ENCODE measurements at places on chromosomes 16 and 17. TPM values are rescaled to one million over a fixed set of nuclear protein-coding genes. Genes with fewer than 3 reads are reported as not detected.

ABCC1 gene
- 76.8 TPM for total RNA-seq

MT1G gene
- total RNA-seq = 2.8 TPM

MSLN gene
- total RNA-seq = not detected

GPR139 gene
- not detected for total RNA-seq

SRSF2 gene
- total RNA-seq = 471 TPM

TMC8 gene
- 292 TPM for total RNA-seq

OGFOD1 gene
- 63.1 TPM for total RNA-seq

CD300A gene
- 2.0 TPM for total RNA-seq

MAP3K3 gene
- total RNA-seq = 36.5 TPM

- no peak for DNase-seq
These were observed 84.2 kb downstream of the PITPNC1 start for GRCh38 chr17:67461228-67461780.

GRCh38 chr16:88763502-88764053 is 21.4 kb downstream of the PIEZO1 start:
- DNase-seq = no peak

GRCh38 chr17:11387610-11388009 is 146.6 kb downstream of the SHISA6 start:
- no peak for DNase-seq

DNA sequence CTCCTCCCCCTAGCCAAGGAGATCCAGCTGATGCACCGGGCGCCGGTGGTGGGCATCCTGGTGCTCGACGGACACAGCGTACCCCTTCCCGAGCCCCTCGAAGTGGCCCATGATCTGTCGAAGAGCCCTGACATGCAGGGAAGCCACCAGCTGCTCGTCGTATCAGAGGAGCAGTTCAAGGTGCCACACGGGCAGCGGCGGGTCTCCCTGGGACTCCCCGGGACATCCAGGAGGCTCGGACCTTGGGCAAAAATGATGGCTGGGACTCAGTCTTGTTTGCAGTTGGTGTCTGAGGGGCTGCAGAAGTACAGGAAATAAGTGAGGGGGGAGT is 15.8 kb upstream of the MYO15B start:
- DNase-seq = no peak

- DNase-seq = no peak
These were observed 66.3 kb downstream of the WIPI1 start for GRCh38 chr17:68390888-68391545.

DNA sequence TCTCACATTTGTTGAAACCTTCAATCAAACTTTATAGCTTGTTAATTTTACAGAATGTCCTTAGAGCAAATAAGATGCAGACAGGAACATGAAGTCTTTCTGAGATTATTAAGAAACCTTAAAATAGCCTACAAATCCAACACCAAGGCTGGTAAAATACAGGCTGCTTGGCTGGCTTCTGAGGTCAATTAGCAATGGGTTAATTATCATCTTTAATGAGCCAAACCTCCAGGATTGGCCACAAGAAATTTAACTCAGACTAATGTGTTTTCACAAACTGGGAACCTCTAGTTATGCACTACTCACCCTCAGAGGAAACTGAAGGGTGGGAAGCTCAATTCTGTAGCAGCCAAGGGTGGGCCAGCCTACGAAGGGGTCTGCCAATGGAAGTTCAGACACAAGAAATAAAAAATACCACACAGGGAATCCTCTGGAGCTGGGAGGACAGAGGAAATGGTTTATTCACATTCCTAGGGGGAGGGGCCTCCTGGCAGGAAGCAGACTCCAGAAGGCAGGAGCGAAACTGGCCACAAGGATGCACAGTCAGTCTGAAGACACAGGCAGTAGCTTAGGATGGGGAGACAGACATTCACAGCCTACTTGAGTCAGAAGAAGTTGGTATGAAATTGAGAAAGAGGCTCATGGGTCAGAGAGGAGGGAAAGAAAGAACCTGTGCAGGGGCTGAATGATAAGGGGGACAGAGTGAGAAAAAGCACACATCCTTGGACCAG is 36.1 kb downstream of the HIC1 start:
- DNase-seq = no peak

- DNase-seq = no peak
These were observed 45.5 kb upstream of the RBBP6 start for GRCh38 chr16:24493821-24494220.

- DNase-seq = no peak
These were observed 5.0 kb downstream of the LSM12 start for GRCh38 chr17:44061446-44061845.

GRCh38 chr16:49189286-49189685 is 92.4 kb downstream of the CBLN1 start:
- DNase-seq = no peak

- DNase-seq = no peak
These were observed 12.8 kb upstream of the SLC38A8 start for GRCh38 chr16:84055366-84055765.

DNA sequence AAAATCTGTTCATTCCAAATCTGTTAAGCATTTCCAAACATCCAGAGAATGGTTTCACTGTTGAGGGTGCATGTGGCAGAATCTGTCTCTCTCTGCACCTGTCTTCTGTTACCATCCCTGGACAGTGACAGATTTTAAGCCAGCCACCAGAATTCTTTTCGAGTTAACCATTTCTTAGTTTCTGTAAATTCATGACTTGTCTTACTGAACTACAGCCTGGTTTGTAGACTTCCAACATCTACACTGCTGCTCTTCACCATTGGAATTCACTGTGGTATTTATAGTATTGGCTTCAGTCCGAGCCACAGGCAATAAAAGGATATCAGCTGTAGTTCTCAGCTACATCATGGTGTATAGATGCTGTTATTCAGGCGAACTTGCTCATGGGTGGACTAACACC is 47.6 kb downstream of the GOSR1 start:
- DNase-seq = no peak

GRCh38 chr17:14268264-14268663 is 31.6 kb upstream of the CDRT15 start:
- DNase-seq = no peak

- DNase-seq = no peak
These were observed 2.9 kb upstream of the CACNA1G start for GRCh38 chr17:50557630-50558029.

- DNase-seq = no peak
These were observed 6.5 kb upstream of the RAP1GAP2 start for GRCh38 chr17:2789700-2790099.

DNA sequence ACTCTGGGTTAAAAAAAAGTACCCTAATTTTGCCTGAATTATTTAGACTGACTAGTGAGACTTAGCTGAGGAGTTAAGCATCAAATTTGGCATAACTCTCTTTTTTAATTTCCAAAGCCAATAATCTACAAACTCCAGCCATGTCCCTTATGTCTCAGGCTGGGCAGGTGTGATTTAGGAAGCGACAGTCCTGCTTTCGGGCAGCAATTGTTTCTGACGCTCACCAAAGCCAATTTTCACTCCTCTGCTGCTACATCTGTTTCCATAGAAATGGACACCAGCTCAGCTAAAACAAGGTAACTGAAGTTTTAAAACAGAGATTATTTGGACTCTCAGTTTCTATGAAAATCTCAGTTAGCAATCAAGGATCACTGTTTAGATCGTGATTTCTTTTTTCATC is 338.7 kb downstream of the ABCC12 start:
- no peak for DNase-seq

GRCh38 chr16:1151424-1152122 is 1.3 kb upstream of the CACNA1H start:
- no peak for DNase-seq

- DNase-seq = no peak
These were observed 32.4 kb downstream of the DCAKD start for GRCh38 chr17:45018848-45019711.

GRCh38 chr17:50056217-50056960 is 479 bp downstream of the ITGA3 start:
- DNase-seq = peak; percentile 78

Measured in activated CD8-positive, alpha-beta memory T cell treated with anti-CD3 and anti-CD28 coated beads, Interleukin-2, amount 10 ng/mL, durations not matched to agents 7 days and 5 days (primary cell).